Activated T-cell treated with anti-CD3 and anti-CD28 coated beads for 48 hours (primary cell): ENCODE measurements at places on chromosomes 4 and X.

DNA sequence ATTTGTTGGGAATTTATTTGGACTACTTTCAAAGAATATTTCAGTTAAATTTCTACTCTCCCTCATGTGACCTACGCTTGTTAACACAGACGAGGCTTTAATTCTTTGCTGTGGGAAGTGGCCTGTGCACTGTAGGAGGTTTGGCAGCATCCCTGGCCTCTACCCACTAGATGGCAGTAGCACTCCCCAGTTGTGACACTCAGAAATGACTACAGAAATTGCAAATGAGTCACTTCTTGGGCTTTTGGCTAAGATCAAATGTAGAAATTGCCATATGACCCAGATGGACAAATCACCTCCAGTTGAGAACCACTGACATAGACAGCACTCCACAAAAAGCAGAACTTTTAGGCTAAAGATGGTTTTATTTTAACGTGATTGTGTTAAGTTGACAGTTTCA, 22.1 kb downstream of the PIR start:
- DNase-seq = peak; percentile 36

DNA sequence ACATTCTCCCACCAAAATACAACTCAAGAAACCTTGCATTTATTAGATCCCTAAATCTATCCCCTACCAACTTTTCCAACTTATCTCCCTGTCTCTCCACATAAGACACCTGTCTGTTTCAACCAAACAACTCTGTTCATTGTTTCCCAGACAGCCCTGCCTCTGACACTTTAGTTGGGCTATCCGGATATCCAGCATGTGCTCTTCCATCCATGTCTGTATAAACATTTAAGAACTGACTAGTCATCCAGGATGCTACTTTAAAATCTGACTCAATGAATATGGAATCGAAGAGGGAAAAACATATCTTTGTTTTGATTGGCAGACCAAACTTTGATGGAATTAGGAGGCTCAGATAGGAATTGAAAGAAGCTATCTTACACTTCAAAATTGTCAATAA, 143.2 kb upstream of the DCAF8L1 start:
- DNase-seq = no peak

GRCh38 chr4:164943192-164943591, 34.3 kb downstream of the TRIM61 start:
- DNase-seq = no peak

- no peak for DNase-seq
Observed at GRCh38 chrX:154458954-154459778, 1.1 kb downstream of the PLXNA3 start.

DNA sequence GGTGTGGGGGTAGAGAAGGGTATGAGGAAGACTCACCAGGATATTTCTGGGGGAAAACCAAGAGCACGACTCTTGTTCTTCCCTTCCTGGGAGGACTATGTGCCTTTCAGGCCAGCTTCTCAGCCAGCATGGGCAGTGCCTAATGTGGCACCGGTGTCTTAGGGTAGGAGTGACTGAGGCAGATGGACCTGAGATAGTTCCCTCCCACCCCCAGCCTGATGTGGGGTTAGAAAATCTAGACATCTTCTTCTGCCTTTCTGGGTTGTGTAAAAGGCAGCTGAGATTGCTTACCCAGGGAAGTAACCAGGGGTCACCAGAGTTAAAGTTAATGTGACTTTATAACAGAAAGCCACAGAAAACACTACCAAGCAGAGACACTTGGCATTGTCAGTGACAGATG, 127.3 kb downstream of the TMA16 start:
- DNase-seq = no peak
